Tibial nerve (tissue), 4 donors: ENCODE measurements at places on chromosomes 5 and 9.

DNA sequence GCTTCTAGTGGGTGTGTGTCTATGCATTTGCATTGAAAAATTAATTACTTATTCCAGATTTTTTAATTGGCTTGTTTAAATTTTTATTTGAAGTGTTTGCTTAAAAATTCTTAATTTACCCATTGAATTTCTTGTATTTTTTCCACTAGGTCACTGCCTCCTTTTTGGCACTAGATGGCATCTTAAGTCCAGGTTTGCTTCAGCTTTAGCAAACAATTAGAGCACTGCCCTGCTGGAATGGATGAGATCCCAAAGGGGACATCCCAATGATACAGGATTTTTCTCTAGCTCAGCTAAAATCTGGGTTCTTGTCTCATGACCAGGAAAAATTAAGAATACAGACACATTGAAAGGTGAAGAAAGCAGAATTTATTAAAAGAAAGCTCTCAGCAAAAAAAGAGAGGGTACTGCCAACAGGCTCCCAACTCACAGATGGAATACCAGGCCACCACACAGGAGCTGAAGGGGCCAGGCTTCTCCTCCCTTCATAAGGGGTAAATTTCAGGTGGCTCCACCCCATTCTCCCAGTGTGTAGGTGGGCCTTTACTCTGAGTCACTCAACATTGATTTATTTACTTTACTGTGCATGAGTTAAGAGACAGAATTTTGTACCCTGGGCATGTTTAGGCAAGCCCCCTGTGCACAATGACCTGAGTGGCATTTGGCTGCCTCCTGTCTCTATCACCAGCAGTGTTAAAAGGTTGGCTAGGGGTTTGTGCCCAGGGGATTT is 532.4 kb downstream of the ANXA1 start:
- no peaks in the 10 kb centered on the region for H3K27me3 ChIP-seq
- no peak overlapping the region for H3K4me3 ChIP-seq
- no peak for DNase-seq
- no peaks in the 10 kb centered on the region for H3K4me1 ChIP-seq

GRCh38 chr5:38467353-38468040 is 88.9 kb downstream of the LIFR start:
- H3K36me3 ChIP-seq, result no peaks in the 10 kb centered on the region
- no peaks in the 10 kb centered on the region for H3K27me3 ChIP-seq
- peaks cover 71% of the 10 kb centered on the region for H3K4me1 ChIP-seq
- DNase-seq, result no peak

DNA sequence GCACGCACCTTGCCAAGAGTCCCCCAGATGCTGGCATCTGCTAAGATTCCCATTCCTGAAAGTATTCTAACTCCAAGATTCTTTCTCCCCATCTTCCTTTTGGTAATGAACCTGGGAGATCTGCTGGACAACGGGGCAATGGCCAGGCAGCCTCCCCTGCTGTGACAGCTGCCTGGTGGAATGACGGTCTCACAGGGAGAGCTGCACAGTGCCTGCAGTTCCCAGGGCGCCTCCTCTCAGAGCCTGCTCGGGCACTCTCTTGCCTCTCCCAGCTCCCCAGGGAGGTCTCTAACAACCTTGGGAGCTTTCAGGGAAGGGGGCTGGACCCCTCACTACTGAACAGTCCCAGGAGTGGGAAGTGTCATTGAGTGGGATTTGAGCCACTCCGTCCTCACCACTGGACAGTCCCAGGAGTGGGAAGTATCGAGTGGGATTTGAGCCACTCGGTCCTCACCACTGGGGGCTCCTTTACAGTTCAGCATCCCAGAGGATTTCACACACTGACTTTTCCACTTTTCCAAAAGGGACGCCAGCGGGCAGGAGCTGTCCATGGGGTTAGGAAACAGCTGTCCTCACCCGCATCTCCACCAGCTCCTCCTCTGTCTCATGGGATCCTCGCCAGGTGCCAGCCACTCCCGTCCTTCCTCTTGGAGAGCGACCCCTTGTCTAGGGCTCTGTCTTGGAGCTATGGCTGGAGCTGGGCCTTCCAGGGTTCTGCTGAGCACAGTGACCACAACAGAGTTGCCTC is 65.7 kb downstream of the ADAMTS2 start:
- peaks cover 33% of the 10 kb centered on the region for H3K4me1 ChIP-seq
- no peaks in the 10 kb centered on the region for H3K36me3 ChIP-seq
- DNase-seq, result no peak
- H3K27me3 ChIP-seq, result no peaks in the 10 kb centered on the region

GRCh38 chr5:17267106-17267505 is 49.7 kb downstream of the BASP1 start:
- no peaks in the 10 kb centered on the region for H3K4me1 ChIP-seq
- no peak for DNase-seq
- no peak overlapping the region for H3K4me3 ChIP-seq
- no peaks in the 10 kb centered on the region for H3K27me3 ChIP-seq
- no peak overlapping the region for H3K27ac ChIP-seq
- H3K36me3 ChIP-seq, result no peaks in the 10 kb centered on the region

- no peaks in the 10 kb centered on the region for H3K4me1 ChIP-seq
- DNase-seq, result no peak
- no peaks in the 10 kb centered on the region for H3K36me3 ChIP-seq
- no peak overlapping the region for H3K4me3 ChIP-seq
- no peaks in the 10 kb centered on the region for H3K27me3 ChIP-seq
These were observed 111.0 kb upstream of the PTCH1 start for GRCh38 chr9:95627802-95628201.

DNA sequence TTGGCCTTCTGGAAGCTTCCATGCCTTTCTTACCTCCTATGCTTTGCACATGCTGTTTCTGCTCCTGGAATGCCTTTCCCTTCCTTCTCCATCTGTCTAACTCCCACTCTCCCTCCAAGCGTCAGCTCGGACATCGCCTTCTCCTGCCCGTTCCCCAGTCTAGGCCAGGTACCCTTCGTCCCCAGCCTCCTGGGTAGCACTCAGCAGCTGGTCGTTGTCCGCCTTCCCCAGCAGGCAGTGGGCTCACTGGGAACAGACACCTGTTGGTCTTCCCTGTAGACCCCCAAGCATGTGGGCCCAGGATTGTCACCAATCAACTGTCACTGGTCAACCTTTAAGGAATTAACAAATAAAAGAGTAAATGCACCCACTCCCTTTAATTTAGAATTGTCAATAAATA is 202.2 kb downstream of the RGS3 start:
- H3K27ac ChIP-seq, result no peak overlapping the region
- H3K27me3 ChIP-seq, result peaks cover 4% of the 10 kb centered on the region
- no peaks in the 10 kb centered on the region for H3K36me3 ChIP-seq
- no peak overlapping the region for H3K4me3 ChIP-seq

DNA sequence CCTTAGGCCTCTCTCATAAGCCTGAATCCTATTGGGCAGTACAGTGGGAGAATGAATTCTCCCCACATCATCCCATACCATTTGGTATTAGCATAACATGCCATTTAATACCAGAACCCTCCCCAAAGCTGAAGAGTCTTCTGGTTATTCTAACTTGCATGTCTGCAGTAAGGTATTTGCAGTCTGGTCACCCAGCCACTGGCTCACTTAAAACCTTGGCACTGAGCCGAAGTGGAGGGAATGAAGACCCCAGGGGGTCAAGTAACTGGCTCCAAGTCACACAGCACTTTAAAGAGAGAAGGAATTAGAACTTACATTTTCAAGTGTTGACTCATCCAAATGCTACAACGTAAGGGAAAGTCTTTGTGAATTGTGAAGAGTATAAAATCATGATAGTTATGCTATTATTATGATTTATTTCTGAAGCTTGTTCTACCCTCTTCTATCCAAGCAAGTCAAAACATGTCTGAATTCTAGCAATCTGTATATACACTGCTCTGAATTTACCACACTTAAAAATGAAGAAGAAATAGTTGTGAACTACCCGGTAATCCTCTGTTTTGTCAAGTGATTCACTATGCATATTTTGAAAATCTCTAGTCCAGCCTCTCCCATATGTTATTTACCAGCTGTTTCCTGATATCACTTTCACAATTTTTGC is 28.5 kb downstream of the GLRA1 start:
- no peak overlapping the region for H3K4me3 ChIP-seq
- no peaks in the 10 kb centered on the region for H3K36me3 ChIP-seq
- H3K4me1 ChIP-seq, result no peaks in the 10 kb centered on the region
- no peak for DNase-seq
- no peaks in the 10 kb centered on the region for H3K27me3 ChIP-seq
